ENCODE measurements at places on chromosomes 1 and 21.

DNA sequence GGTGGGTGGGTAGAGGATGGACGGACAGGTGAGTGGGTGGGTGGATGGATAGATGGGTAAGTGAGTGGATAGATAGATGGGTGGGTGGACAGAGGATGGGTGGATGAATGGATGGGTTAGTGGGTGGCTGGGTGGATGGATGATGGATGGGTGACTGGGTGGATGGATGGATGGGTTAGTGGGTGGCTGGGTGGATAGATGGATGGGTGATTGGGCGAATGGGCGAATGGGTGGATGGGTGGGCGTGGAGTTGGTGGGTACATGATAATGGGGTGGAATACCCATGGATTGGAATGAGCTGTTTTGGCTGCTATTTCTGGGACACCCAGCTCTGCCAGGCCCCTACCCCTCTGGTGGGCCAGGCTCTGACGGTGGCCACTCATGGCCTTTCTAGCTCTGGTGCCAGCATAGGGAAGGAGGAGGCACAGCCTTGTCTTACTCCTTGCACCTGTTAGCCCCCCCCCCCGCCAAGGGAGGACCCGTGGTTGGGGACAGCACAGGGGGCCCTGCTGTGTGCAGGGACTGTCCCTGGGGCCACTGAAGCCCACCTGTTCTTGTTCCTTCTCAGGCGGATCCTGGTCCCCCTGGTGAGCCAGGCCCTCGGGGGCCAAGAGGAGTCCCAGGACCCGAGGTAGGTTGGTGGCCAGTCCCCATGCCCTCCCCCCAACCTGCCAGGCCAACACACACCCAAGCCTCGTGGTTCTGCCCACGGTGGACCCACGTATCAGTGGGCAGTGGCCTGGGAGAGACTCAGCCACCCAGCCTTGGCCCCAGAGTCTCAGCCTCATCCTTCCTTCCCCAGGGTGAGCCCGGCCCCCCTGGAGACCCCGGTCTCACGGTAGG lies 26.4 kb downstream of the COL6A2 start:
- DNase-seq = peak; percentile 14

- DNase-seq = no peak
These were observed 356.2 kb downstream of the KCTD3 start for GRCh38 chr1:215923129-215923824.

DNA sequence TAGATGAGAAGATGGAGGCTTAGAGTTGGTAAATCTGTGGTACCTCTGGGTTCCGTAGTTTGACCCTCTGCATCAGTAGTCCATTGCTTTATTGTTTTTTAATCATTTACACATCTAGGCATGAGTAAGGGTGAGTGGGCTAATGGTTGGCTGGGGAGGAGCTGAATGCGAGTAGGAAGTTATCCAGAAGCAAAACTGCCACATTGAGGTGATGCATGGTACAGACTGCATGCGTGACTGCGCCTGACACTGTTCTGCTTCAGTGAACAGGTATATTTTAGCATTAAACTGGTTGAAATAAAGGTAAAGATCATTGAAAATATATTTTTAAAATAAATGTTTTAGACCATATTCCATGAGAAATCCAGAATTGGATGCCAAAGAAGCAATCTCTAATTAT lies 4.4 kb downstream of the DNAJC16 start:
- DNase-seq = no peak

- no peak for DNase-seq
These were observed 757.3 kb downstream of the LTN1 start for GRCh38 chr21:28235169-28235895.

- DNase-seq = peak; percentile 52
These were observed 55.3 kb upstream of the WASF2 start for GRCh38 chr1:27545271-27545670.

DNA sequence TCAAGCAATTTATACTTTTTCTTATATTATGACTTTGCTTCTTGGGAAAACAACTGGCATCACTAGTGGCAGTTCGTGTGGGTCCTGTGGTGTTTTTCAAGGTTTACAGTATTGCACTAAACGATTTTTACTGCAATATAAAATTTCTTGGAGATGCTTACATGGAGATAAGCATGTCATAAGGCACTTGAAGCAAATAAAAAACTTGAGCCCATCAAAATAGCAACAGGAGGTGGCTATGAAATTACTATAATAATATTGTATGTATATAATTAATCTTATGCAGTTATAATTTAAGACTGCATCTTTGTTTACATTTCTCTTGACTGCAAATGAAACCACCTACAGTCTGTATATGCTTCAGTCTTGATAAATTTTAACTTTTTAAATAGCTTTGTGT lies 29.3 kb upstream of the CHAF1B start:
- no peak for DNase-seq

GRCh38 chr1:1295154-1295923 lies 12.4 kb downstream of the ACAP3 start:
- DNase-seq = no peak

DNA sequence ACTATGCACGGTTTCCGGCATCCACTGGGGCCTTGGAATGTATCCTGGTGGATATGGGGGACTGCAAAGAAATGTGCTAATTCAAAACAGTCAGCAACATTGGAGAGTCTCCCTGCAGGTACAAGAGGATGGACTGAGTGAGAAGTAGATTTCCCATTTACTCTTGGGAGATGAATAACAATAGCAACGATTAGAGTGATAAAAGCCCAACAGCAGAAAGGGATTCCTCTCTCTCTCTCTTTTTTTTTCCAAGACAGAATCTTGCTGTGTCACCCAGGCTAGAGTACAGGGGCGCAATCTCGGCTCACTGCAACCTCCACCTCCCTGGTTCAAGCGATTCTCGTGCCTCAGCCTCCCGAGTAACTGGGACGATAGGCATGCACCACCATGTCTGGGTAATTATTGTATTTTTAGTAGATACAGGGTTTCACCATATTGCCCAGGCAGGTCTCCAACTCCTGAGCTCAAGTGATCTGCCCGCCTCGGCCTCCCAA lies 5.0 kb upstream of the SHCBP1L start:
- no peak for DNase-seq

DNA sequence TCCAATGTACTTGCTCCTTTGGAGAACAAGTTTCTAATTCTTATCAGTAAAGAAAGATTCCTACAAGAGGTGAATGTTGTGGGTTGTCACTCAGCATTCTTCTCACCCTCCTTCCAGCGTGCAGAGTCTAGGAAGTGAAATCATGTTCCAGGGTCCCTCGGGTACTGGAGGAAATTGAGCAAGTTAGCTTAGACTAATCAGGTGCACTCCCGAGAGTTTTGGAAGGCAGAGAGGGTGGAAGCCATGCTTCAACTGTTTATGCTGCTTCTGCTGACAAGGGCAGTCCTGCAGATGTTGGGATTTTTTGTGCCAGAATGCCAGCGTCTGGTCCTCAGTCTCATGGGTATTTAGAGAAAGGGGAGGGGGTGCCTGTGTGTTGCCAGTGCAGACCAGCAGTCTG lies 5.3 kb upstream of the C1orf115 start:
- DNase-seq = no peak

DNA sequence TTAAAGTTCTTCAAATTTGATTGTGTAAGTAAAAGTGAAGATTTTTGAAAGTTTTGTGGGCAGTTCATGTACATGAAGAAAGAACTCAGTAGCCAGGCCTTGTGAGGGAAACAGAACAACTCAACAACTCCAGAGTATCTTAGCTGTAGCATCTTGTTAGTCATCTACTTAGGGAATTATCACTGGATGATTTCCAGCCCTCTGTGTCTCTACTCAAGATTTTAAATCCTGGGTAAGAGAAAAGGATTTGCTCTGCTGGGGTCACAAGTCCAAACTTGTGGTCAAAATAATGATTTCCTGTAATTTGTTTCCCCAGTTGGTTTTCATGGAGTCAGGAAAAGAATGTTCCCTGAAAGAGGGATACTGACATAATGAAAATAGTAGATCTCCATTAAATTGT lies 8.2 kb downstream of the OR10T2 start:
- no peak for DNase-seq

DNA sequence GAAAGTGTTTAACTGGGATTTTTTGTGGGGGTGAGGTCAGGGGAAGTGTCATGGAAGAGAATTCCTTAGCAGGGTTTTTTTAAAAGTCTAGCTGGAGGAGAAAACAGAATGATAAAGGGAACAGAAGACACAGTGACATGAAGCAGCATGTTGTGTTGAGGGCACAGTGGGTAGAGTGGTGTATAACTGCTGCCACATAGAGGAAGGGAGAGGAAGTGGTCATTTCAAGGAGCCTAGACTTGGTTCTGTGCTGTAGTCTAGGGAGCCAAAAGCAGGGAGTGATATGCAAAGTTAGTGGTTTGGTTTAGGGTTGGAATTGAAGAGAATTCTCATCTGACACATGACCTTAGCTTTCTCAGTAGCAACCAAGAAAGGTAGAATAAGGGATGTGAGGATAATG lies 10.2 kb downstream of the EEIG2 start:
- no peak for DNase-seq

GRCh38 chr1:228544921-228545591 lies 57.9 kb downstream of the RNF187 start:
- DNase-seq = no peak

- DNase-seq = peak; percentile 65
These were observed 991 bp downstream of the SELENBP1 start for GRCh38 chr1:151371370-151372057.

DNA sequence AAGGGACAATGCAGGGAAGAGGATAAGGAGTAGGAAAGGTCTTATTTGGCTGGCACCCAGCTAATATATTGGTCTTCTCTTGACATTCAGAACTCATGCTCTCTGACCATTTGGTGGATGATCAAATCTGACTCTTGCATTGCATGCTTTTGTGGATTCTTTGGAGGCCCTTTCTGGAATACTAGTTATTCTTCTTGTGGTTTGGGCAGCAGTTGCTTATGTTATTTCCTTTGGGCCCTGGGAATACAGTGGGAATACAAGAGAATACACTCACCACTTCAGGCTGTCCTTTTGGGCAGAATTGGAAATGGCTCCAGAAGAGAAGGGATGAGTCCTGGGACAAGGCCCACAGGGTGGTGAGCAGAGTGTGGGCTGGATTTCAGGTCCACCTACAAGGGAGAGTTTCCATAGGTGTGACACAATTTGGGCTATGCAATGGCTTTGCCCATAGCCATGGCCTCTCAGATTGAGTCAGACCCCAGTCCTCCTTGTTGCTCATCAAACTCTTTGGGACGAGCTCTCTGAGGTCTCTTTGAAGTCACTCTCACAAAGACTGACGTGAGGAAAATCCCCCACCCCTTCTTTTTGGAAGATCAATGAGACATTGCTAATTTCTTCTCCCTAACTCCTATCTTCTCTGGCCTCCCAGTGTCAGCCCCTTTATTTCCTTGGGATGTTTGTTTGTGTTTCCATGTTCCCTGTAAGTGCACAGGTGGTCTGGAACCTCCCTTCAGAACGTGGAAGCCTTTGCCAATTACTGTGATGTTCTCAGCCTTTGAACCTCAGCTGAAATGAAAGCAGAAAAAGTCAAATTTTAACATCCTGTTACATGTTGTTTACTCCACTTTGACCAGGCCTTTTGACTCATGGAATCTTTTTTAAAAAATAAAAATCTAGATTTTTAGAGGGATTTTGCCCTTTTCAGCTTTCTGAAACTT lies 19.4 kb downstream of the HSD11B1 start:
- no peak for DNase-seq

DNA sequence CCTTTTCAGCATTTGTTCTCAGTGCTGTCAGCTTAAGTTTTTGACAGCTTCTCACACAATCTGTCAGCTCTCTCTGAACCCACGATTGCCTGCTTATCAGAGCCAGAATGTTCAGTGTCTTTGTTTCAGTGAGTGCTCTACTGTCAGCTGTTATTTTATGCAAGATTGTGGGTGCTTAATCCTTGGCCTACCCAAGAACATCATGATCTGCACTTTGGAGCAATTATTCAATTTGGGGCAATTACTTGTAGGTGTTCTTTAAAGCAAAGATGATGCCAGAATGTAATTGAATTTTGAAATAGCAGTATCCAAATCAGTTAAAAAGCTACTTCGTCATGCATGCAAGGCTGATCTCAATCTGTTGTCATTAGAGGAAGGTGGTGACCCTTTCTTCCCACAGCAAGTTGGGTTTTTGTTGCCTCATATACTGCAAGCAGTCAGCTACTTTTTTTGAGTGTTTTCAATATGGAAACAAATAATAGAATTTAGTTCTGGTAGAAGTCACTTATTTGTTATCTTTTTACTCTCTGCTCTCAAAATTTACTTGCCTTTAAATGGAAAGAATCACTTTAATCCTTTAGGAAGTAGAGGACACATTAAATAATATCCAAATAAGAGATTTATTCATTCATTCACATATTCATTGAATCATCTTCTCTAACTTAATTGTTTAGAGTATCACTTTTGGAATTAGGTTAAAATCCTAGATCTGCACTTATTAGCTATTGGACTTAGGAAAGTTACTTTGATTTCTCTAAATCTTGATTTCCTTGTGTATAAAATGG lies 253.5 kb upstream of the CACYBP start:
- no peak for DNase-seq

- no peak for DNase-seq
These were observed 47.1 kb upstream of the TLR5 start for GRCh38 chr1:223189903-223190724.

- no peak for DNase-seq
These were observed 109.2 kb downstream of the RERE start for GRCh38 chr1:8708259-8708658.

- DNase-seq = no peak
These were observed 226.0 kb downstream of the NPHP4 start for GRCh38 chr1:5765997-5766913.

- no peak for DNase-seq
These were observed 662.5 kb upstream of the USP24 start for GRCh38 chr1:55877437-55878232.

- no peak for DNase-seq
These were observed 25.8 kb upstream of the ZNF648 start for GRCh38 chr1:182087304-182087703.

DNA sequence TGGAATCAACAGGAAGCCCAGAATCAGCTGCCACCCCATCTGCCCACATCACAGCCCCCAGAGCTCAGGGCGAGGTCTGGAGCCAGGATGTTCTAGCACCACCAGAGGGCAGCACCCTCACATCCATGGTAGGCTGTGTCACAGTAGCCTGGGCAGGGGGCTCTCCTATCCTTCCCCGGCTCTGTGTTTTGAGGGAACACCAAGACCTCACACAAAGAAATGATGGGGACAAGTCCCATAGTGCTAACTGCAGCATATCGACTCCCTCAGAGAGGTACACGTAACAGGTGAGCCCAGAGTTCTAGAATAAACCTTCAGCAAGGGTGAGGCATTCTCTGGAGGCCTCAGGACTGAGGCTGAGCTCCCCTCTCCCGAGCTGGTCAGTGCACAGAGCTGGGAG lies 2.3 kb upstream of the KCNC4 start:
- peak; percentile 51 for DNase-seq

All from left colon (tissue), 2 donors.